ENCODE measurements at places on chromosomes 2 and 18.

- no peak for DNase-seq
Measured at GRCh38 chr2:29664578-29664977, 256.8 kb downstream of the ALK start.

GRCh38 chr2:22867973-22868372, 517.0 kb upstream of the KLHL29 start:
- DNase-seq = no peak

DNA sequence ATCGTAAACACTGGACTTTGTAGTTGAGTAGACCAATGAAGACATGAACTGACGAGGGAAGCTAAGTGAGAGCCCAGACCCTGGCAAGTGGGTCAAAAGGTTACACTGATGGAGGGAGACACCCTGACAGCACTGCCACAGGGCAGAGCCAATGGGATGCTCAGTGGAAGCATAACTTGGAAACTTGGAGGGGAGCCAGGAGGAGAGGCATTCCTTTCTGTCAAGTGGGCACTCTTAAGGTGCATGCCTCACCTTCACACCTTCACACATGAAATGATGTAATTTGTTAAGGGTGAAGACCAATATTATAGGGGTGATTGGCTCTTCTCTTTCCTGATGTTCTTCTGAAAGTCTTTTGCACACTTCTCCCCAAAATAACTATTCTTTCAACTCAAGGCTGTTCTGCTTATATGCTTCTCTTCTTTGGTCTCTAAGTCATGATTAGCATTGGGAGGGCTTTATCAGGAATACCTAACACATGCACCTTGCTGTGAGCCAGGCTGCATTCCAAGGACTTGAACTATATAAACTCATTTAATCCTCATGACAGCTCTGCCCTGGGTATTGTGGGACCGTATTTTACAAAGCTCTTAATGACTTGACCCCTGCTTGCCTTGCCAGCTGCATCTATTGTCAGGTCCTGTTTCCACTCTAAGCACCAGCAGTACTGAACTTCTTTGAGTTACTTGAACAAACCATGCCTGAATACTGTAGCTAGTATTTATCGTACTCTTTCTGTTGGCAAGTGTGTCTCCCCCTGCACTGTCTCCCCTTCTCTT, 19.0 kb downstream of the RPL37A start:
- no peak for DNase-seq

- no peak for DNase-seq
Measured at GRCh38 chr2:38345323-38346038, 31.6 kb downstream of the ATL2 start.

DNA sequence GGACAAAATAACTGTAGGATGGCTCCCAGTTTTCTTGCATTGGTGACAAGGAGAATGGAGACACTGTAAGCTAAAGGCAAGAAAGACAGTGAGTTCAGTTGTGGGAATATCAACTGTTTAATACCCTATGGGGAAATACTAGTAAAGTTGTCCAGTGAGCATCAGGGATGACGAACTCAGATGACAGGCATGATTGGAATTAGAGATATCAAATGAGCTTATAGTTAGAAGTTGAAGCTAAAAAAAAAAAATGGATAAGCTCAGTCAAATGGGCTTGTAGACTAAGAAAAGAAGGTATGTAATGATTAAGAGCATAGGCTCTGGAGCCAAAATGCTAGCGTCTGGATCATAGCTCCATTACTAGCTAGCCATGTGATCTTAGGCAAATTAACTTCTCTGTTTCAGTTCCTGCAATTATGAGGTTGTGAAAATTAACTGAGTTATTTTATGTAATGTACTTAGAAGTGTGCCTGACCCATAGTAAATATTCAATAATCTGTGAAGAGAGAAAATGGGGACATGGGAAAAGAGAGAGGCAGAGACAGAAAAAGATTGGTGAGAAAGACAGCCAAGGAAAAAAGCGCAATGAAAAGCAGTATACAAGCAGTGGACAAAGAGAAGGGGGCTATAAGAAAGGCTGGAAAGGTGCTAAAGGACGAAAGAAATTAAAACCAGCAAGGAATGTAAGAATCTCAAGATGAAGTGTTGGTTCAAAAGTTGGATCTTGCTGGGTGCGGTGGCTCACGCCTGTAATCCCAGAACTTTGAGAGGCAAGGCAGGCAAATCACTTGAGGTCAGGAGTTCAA, 95.7 kb upstream of the SLC39A10 start:
- no peak for DNase-seq

GRCh38 chr18:54358495-54359040, 862 bp downstream of the C18orf54 start:
- no peak for DNase-seq

DNA sequence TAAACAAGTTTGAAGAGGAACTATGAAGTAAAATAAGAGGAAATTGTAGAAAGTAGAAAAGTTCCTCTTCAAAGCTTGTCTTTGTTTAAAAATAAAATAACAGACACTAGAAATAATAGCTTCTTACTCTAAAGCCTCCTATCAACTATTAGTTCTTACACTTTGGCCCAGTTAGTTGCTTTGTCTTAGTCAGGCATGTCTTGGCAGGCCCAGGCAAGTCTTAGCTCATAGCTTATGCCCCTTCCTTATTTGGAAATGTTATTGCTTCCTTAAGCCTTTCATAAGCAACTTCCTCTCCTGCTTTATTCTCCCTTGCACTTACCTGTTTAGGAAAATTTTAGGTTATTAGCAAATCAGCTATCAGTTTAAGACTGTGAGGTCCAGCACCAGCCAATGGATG, 950.6 kb upstream of the LRATD1 start:
- no peak for DNase-seq

GRCh38 chr2:188449971-188450370, 158.3 kb downstream of the GULP1 start:
- DNase-seq = no peak

DNA sequence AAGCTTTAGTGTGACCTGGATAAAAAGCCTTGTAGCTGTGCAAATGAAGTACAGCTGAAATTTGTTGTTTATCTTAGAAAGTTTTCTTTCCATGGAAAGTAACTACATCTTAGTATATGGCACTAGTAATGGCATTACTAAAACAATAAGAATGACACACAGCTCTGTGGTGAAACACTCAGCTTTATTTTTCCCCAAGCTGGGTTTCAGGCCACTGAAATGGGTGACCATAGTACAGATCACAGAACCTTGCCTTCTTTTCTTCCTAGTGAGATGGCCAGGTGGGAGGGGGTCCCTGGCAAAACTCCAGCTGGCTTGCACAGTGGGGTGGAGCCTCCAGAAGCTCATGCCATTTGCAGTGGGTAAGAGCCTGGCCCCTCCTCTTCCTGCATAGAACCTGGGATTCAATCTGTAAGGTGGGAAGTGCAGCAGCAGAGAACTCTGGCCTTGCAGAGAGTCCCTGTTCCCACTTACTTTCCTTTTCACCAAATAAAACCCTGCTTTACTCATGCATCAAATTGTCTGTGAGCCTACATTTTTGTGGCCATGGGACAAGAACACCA, 17.6 kb upstream of the GRP start:
- no peak for DNase-seq

DNA sequence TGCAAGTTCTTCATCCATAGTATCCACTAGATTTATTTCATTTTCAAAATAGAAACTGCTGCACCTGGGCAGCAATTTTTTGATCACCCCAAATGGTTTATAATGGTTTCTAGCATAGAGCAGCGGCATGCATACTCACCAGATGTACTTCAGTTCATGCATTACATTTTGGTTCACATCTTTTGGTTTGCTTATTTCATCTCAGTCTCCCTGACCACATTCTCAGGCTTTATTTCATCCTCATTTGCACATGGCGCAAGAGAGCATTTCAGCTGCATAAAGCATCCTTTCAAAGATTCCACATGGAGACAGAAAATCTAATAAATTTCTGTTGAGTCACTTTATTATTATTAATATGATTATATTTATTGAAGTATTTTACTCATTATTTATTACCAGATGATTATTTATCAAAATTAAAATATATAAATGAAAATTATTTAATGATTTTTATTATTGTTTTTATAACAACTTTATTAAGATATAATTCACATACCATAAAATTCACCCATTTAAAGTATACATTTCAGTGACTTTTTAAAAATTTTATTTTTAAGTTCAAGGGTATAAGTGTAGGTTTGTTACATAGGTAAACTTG, 284.6 kb downstream of the TXNL1 start:
- DNase-seq = no peak

All from hematopoietic multipotent progenitor cell (in vitro differentiated cells).